ENCODE measurements at places on chromosomes 12 and 14.
A peak's percentile ranks its signal among the peaks of the same experiment; 100 is the strongest.

DNA sequence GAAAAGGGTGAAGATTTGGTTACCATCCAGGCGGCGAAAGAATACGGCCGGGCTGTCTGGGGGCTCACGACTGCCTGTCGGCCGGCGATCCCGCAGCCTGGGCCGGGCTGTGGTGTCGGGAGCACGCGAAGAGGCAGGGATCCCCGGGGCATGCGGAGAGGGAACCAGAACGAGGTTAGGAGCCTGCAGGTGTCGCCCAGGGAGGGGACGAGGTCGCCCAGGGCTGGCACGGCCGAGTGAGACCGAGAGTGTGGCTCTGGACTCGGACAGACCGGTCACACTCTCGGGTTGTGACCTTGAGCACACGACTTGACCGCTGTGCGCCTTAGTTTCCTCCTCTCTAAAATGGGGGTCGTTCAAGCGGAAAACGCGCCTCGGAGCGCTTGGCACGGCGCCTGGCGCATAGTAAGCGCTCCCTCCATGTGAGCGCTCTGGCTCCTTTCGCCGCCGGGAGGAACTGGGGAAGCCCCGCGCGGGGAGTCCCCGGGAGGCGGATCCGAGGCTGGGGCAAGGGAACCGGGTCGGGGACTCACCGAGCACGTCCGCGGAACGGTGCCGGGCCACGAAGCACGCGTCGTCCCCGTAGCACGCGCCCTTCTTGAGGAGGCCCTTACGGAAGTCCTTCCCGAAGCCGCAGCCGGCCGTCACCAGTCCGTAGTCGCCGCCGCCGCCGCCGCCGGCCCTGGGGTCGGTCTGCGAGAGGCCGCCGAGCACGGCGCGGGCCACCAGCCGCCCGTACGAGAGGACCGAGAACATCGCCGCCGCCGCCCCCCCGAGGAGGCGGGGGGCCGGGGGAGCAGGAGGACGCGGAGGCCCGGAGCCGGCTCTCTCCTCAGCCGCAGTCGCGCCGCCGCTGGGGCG lies 612 bp downstream of the PPTC7 start:
- DNase-seq = peak; percentile 48

DNA sequence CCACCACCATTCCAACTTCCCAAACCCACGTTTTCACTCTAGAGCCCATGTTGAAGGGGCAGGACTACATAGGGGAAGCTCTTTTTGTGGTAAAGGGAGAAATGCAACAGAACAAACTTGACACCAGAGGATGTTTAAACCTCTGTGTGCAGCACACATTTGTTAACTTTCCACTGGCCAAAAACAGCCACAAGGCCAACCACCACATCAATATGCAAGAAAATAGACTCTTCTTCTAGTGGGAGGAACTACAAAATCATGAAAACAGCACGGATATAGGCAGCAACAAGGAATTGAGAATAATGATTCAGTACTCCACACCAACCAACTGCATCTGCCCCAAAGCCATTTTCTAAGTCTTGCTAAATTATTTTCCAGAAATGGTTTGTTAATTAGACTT lies 66.3 kb upstream of the CEP83 start:
- no peak for DNase-seq

DNA sequence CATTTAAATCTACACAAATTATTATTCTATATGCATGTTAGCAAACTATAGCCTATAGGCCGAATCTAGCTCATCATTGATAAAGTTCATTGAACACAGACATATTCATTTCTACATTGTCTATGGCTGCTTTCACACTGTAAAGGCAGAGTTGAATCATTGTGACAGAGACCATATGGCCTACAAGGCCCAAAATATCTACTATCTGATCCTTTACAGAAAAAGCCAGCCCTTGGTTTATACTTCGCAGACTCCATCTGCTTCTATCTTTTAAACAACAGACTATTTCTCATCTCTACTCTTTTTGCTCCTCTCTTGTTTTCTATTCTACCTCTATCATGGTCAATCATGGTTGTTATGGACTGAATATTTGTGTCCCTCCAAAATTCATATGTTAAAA lies 190.7 kb downstream of the EXOC5 start:
- no peak for DNase-seq

DNA sequence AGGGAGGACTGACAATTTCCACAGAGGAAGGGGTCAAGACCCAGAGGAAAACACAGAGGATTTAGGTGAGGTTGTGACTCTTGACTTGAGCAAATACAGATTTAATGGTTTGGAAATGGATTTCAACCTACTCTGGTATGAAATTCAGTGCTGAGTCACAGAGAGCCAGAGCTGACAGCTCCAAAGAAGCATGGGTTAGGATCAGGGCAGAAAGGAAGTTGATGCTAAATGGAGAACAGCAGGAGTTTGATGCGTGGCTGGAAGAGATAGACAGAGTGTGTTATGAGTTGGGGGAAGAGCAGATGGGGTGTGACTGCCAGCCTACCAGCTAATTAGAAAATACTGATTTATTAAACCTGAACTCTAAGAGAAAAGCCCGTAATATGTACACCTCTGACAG lies 272.6 kb downstream of the FOXG1 start:
- DNase-seq = no peak

- DNase-seq = no peak
These were observed 56.0 kb downstream of the FBRSL1 start for GRCh38 chr12:132545955-132546354.

GRCh38 chr14:104424406-104425072 lies 155.0 kb upstream of the C14orf180 start:
- no peak for DNase-seq

DNA sequence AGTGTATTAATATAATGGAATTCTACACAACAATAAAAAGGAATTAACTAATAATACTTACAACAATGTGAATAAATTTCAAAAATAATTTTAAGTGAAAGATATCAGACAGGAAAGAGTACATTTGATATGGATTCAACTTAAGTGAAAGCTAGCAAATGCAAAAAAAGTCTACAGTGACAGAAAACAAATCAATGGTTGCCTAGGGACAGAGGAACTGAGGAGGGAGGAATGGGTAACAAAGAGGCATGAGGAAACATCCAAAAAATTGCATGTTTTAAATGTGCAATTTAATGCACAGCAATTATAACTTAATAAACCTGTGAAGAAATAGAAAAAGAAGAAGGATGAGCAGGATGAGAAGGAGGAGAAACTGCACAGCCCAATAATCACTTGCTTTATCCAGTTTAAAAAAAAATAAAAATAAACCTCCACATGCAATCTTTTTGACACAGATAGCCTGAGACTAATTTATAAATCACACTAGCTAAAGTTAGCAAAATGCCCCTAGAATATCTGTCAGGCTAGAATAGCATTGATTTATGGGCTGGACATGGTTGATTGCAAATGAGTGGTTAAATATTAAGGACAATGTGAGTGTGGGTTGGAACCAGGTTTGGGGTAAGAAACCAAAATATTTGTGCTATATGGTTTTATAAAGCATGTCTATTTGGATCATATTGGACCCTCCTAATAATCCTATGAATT lies 1089.1 kb downstream of the TRHDE start:
- DNase-seq = no peak

GRCh38 chr12:97313471-97314190 lies 149.0 kb upstream of the RMST start:
- DNase-seq = no peak

DNA sequence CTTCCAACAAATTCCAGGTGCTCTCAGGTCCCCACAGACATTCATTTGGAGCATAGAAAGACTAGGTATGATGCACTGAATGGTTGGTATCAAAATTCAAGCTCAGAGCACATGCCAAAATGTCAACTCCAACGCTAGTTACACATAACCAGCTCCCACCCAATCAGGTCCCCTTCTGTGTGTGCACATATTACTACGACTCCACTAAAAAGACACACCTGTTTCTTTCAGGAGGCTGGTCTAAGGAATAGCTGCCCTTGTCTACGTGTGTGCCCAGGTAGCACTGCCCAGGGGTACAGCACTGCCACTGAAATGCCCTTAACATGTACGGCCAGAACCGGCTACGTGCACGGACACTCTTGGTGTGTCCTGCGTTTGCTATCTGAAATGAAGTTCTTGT lies 138.1 kb downstream of the KCNK10 start:
- DNase-seq = no peak

GRCh38 chr14:75518625-75519024 lies 3.6 kb upstream of the BATF start:
- no peak for DNase-seq

GRCh38 chr14:105458571-105458970 lies 16.1 kb upstream of the CRIP2 start:
- no peak for DNase-seq

GRCh38 chr14:43204816-43205215 lies 1302.3 kb downstream of the FSCB start:
- DNase-seq = no peak

- DNase-seq = no peak
These were observed 2.1 kb upstream of the NIN start for GRCh38 chr14:50832935-50833630.

GRCh38 chr12:123268850-123269249 lies 2.8 kb downstream of the CDK2AP1 start:
- DNase-seq = no peak

DNA sequence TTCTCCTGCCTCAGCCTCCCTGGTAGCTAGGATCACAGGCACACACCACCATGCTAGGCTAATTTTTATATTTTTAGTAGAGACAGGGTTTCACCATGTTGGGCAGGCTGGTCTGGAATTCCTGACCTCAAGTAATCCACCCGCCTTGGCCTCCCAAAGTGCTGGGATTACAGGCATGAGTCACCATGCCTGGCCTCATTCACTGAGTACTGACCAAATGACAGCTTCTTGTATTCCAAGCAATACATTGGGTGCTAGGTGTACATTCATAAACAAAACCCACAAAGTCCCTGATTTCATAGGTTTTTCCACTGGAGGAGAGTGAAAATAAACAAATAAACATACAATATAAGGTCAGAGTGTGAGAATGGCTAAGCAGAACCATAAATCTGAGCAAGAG lies 136.3 kb downstream of the HELB start:
- no peak for DNase-seq

DNA sequence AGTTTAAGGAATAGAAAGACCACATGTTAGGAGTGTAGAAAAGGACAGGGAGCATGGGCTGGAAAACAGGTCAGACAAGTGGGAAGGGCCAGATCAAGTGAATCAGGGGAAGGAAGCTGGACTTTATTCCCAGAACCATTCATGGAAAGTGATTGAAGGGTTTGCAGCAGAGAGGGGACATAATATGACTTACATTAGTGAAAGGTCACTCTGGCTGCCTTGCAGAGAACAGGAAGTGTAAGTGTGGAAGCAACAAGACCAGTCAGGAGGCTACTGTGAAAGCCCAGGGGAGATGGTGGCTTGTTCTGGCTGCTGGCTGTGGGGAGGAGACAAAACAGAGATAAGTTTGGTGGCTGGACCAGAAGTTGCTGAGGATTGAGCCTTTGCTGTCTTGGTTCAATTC lies 69.1 kb downstream of the VCPKMT start:
- no peak for DNase-seq

GRCh38 chr12:15020156-15020555 lies 47.3 kb downstream of the PDE6H start:
- no peak for DNase-seq

DNA sequence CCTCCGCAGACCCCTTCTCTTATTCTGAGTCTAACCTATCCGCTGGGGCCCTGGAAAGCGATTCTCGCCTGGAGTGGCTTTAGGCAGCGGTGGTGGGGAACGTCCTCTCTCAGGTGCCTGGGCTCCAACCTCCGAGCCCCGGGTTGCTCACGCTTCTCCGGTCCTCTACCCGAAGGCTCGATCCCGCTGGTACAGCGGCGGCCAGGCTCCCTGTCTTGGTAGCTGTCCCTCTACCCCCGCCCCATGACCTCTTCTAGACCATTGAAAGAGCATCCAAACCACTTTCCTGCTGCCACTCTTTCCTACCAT lies 505 bp upstream of the HEBP1 start:
- DNase-seq = peak; percentile 21

DNA sequence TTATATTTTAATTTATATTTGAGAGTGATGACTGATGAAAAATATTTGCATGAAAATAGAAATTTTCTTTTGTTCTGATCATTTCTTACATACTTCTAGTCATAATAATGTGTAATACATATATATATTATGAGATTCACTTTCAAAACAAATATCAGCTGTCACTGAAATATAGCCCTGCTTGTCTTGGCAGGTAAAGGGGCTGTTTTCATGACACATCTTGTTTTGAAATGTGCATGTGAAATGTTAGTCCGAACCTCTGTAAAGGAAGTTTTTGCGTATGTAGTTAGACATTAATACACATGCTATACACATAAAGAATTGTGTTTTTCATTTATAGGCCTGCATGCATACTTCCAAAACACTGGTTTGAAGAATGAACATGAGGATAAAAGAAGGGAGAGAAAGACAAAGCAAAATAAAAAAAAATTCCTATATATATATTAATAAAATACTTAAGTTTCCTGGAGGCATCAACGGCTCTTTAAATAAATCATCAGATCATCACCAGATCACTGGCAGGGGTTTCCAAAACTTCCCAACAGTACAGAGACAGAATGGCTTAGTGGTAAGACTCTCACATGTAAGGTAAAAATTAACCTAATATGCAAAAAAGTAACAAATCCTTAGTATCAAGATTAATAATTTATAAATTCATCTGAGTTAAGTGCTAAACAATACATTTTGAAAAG lies 60.1 kb downstream of the SEL1L start:
- DNase-seq = no peak

- DNase-seq = no peak
These were observed 310.1 kb downstream of the ETNK1 start for GRCh38 chr12:22935090-22935489.

DNA sequence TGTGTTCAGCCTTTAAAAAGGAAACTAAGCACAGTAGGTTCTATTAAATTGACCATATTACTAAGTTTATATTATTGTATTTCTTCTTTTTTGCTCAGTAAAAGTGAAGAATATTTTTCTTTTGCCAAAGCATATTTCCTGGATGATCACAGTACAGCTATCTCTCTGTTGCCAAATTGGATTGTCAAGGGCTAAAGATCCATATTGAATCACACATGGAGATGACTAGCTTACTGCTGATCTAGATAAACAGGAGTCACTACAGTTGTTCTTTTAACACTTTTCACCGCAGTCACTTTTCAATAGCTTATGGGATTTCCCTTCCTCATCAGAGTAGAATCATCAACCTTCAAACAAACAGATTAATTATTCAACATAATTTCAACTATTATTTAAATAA lies 78.6 kb downstream of the LRRC9 start:
- DNase-seq = no peak

DNA sequence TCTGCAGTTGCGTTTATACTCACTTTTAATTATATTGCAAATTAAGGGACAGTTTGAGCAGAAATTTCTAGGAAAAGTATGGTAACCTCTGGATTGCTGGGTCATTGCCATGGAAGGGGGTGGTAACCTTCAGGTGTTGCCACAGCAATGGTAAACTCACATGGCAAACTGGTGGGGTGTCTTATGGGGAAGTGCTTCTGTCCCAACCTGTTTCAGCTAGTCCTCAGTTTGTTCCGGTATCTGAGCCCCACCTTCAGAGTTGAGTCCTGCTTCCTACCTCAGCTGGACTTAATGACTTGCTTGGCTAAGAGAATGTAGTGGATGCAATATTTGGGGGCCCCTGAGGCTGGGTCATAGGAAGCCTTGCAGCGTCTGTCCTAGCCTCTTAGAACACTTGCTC lies 7.3 kb upstream of the CLMN start:
- no peak for DNase-seq

Data from thymus (tissue), 14 donors.